ENCODE measurements at places on chromosomes 12 and 14.

- DNase-seq = no peak
These were observed 529 bp downstream of the RPLP0 start for GRCh38 chr12:120200364-120200800.

GRCh38 chr12:101824831-101825230, 5.9 kb downstream of the GNPTAB start:
- no peak for DNase-seq

- peak; percentile 51 for DNase-seq
These were observed 52.3 kb downstream of the NEUROD4 start for GRCh38 chr12:55072083-55072482.

DNA sequence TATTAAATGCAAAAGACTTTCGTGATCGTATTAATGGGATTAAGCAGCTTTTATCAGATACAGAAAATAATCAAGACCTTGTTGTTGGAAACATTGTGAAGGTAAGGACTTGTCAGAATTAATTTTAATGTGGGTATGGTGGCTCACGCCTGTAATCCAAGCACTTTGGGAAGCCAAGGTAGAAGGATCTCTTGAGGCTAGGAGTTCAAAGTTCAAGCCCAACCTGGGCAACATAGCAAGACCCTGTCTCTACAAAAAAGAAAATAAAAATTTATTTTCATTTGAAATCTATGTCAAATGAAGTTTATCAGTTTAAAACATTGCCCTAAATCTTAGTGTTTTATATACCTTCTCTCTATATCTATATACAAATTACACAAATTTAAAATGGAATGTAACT, 17.2 kb upstream of the PRPF39 start:
- no peak for DNase-seq

- no peak for DNase-seq
These were observed 136.9 kb downstream of the RBM19 start for GRCh38 chr12:113829212-113829611.

GRCh38 chr14:95770777-95771176, 56.9 kb upstream of the TCL1A start:
- no peak for DNase-seq

- DNase-seq = no peak
These were observed 76.3 kb downstream of the CACNA1C start for GRCh38 chr12:2129076-2129475.

DNA sequence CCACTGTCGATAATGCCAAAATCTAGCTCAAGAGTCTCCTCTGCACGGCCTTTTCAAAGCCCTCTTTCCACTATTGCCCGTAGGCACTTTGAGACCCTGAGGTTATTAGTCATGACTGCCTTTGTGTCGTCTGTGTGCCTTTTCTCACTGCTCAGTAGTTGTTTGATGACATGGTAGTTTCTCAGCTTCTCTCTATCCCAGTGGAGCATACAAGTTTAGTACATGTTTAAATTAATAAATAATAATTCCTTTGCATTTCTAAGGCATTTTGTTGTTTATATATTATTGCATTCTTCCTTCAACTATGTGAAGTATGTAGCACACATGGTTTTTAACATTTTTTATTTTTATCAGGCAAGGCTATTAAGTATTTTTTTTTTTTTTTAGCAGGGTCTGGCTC, 458.1 kb downstream of the PCNX1 start:
- no peak for DNase-seq

- no peak for DNase-seq
These were observed 18.3 kb upstream of the ZFP36L1 start for GRCh38 chr14:68811171-68811570.

DNA sequence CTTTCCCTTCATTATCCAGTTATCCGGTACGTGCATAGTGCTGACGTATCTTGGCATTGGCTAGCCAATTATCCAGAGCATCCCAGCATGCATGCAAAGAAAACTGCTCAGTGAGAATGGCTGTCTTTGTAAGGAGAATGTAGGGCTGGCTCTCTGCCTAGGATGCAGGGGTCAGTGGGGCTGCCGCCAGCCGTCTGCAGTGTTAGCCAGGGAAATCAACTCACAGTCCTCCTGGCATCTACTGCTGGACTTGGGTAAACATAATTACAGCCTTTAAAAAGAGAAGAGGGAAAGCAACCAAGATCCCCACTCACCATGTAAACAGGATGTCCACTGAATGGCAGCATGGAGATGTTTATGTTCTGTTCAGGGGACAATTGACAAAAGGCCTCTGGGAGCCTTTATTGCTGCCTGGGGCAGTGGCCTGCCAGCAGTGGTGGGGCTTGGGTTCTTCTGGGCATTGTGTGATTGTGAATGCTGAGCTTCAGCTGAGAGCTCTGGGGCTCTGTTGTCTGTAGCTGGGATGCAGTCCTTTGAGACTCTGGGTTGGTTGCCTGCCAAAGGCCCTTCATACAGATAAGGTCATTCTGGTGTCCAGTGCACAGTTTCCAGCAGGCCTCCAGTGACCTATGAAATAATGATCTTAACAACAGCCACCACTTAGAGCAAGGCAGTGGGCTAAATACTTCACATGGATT, 121.8 kb downstream of the TBC1D30 start:
- no peak for DNase-seq

GRCh38 chr14:65877624-65878023, 465.1 kb downstream of the FUT8 start:
- DNase-seq = no peak

DNA sequence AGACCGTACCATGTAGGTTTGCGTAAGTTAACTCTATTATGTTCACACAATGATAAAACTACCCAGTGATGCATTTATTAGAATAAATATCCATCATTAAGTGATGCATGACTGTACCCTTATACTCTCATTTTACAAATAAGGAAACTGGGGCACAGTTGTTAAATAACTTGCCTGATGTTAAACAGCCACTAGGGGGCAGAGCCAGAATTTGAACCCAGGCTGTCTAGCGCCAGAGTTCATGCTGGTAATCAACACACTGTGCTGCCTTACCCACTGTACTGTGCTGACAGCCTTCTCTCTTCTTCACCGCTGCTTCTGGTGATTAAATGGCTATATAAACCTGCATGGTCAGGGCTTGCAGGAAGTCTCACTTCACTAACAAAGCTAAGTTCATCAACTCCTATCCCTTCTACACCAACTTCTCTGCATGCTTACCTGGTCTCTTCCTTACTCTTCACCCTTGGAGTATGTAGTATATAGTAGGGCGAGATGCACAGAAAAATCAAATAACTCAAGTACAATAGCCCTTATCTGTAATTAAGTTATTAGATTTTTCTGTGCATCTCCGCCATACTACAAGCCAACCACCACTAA, 43.6 kb upstream of the APPL2 start:
- peak; percentile 58 for DNase-seq

- no peak for DNase-seq
These were observed 1553.8 kb upstream of the FLRT2 start for GRCh38 chr14:83975841-83976770.

DNA sequence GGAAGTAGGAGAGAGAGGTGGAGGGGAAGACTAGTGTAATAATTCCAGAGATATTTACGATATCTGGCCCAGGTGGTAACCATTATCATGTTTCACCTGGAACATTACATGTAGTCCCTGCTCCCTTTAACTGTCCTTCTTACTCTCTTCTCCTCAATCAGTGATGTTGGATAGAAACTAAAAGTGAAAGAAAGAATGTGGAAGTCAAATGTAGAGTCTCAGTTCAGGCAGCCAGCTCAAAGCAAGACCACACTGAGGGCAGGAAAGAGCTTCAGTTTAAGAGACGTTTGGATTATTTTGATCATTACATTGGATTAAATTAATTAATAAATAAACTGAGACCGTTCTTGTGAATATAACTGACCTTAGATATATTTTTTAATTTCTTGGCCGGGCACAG, 594.4 kb downstream of the FLRT2 start:
- no peak for DNase-seq

GRCh38 chr14:68950111-68950510, 29.0 kb downstream of the ACTN1 start:
- no peak for DNase-seq

DNA sequence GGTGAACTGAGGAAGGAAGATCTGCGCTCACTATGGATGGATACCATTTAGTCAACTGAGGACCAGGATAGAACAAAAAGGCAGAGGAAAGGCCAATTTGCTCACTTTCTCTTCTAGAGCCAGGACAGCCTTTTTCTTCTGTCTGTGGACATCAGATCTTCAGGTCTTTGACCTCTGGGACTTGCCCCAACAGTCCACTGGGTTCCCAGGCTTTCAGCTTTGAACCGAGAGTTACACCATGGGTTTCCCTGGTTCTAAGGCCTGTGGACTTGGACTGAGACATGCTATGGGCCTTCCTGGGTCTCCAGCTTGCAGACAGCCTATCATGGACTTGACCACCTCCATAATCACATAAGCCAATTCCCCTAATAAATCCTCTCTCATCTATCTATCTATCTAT, 232.0 kb downstream of the IPO8 start:
- no peak for DNase-seq

DNA sequence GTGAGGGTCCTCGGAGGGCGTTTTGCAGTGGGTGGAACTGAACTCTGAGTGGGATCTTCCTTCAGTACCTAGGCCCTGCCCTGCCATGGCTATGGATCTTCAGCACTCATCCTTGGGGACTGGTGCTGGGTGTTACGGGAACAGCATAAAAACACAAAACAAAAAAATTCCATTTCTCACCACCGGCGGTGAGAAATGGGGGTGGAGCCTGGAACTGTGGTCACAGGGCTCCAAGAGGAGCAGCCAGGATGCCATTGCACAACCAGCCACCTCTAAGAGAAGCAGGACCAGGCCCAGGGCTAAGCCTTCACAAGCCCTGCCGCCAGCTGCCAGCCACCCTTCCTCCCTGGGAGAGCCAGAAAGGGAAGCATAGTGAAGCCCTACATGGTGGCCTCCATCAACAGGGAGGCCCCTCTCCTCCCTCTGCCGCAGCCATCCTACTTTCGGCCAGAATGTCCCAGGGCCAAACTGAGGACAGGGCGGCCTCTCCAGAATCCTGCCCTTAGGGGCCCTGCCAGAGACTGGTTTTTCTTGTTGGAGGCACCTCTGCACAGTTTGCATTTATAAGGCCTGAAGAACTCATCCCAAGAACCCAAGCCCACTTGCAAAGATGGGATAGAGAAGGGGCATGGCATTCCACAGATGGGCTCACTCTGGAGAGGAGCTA, 76.5 kb downstream of the VCPKMT start:
- DNase-seq = no peak

DNA sequence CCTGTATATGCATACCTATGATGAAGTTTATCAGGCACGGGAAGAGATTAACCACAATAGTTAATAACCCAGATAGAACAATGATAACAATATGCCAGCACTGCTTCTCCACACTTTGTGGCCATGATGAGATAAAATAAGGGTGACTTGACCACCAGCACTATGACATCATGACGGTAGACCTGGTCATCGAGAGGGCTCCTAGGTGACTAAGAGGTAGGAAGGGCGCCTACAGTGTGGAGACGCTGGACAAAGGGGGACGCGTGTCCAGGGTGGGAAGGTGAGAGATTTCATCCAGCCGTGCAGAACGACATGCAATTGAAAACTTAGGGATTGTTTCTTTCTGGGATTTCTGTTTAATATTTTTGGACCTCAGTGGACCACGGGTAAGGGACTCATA, 221.8 kb upstream of the RTL1 start:
- no peak for DNase-seq

- no peak for DNase-seq
These were observed 2.4 kb downstream of the RERG start for GRCh38 chr12:15218794-15219193.

GRCh38 chr14:101562659-101563351, 1.5 kb downstream of the DIO3 start:
- DNase-seq = no peak

- no peak for DNase-seq
These were observed 41.5 kb downstream of the WDR20 start for GRCh38 chr14:102181187-102181586.

- no peak for DNase-seq
These were observed 318.7 kb downstream of the LRFN5 start for GRCh38 chr14:41925409-41925808.

DNA sequence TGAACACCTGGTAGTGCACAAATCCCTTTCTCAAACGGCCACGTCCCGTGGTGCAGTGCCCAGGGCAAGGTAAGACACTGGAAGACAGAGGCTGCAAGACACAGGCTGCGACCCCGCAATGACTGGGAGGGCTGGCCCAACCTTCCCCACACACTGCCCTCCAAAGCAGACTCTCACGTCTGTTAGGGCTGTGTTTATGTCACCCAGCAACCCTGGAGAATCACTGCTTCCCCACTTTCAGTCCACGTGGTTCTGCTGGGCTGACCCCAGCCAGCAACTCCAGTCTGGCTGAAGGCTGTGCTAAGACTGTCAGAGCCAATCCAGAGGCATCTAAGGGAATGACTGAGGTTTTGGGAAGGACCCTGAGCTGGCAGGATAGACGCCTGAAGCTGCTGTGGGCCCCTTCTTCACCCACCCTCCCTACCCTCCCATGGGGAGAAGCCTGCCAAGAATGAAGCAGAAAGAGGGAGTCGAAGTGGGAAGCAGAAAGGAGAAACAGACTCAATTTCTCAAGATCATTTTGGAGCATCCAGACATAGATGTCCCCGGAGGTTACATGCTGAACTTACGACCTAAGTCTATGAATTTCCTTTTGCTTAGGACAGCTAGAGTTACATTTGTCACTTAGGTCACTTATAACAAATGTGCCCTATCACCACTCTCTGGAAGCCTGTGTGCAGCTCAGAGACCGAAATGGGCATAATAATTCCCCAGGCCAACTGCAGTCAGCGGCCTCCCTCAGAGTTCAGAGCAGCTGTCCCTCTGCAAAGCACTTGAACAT, 11.7 kb downstream of the KDM2B start:
- no peak for DNase-seq

- no peak for DNase-seq
These were observed 53.7 kb upstream of the INSM2 start for GRCh38 chr14:35480119-35480769.

GRCh38 chr12:82910246-82910893, 223.7 kb downstream of the TMTC2 start:
- no peak for DNase-seq

DNA sequence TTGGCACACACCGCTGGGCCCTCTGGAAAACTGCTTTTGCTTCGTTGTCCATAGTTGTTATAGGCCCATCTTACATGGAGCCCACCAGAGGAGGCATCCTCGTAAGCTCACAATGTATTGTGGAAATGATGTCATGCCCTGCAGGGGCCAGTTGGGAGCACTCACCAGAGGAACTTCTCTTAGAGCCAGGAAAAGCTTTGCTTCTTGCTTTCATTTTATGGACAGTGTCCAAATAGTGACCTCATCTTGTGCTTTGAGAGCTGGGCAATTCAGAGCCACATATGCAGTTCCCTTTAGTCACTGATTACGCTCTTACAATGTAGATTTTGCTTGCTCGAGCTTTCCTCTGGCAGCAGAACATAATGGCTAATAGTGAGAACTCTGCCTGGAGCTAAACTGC, 275.6 kb downstream of the AACS start:
- DNase-seq = no peak
